Activated T-helper 2 cell treated with anti-CD3 and anti-CD28 coated beads, Interferon-gamma antibody, Interleukin-2, Interleukin-4, amounts not matched to agents 10 μg/mL and 5 μg/mL and 100 μg/mL, durations not matched to agents 14 hours and 24 hours and 36 hours (primary cell): ENCODE measurements at places on chromosomes 2 and 18. TPM values are rescaled to one million over a fixed set of nuclear protein-coding genes. Genes with fewer than 3 reads are reported as not detected.

MARCHF4 gene
- not detected in 2 replicates for total RNA-seq

TTC21B gene
- 19.7 and 23.4 TPM in 2 replicates for total RNA-seq

FOXD4L1 gene
- 0.14 and 0.30 TPM in 2 replicates for total RNA-seq

CDK5R2 gene
- total RNA-seq, result not detected in 2 replicates
